Regular cardiac myocyte (primary cell): ENCODE measurements at places on chromosomes 2 and 18. TPM values are rescaled to one million over a fixed set of nuclear protein-coding genes. Genes with fewer than 3 reads are reported as not detected.

SNTG2 gene
- total RNA-seq, result 0.28 and 1.3 TPM in 2 replicates

MCM6 gene
- total RNA-seq, result 8.2 and 39.9 TPM in 2 replicates

ALPG gene
- not detected in 2 replicates for total RNA-seq

ANKRD30BL gene
- not detected in 2 replicates for total RNA-seq

PDE11A gene
- total RNA-seq, result under 0.01 and 0.28 TPM in 2 replicates

NYAP2 gene
- total RNA-seq, result not detected in 2 replicates

AMER3 gene
- total RNA-seq, result not detected in 2 replicates

DAW1 gene
- total RNA-seq, result 24.2 and 31.6 TPM in 2 replicates

SMYD5 gene
- total RNA-seq, result 13.5 and 23.4 TPM in 2 replicates

ASB18 gene
- not detected in 2 replicates for total RNA-seq

DCC gene
- total RNA-seq, result under 0.01 and 0.19 TPM in 2 replicates

APLF gene
- 3.5 and 13.2 TPM in 2 replicates for total RNA-seq

TMEM18 gene
- 16.3 and 21.1 TPM in 2 replicates for total RNA-seq

REG3A gene
- total RNA-seq, result not detected in 2 replicates

GPAT2 gene
- 7.6 and 37.0 TPM in 2 replicates for total RNA-seq

FBXO36 gene
- 1.5 and 2.3 TPM in 2 replicates for total RNA-seq

HOXD9 gene
- under 0.01 TPM in 1 of 2 replicates, not detected in the other for total RNA-seq

SERPINB7 gene
- 0.28 and 0.38 TPM in 2 replicates for total RNA-seq

KLHL30 gene
- 1.7 and 9.9 TPM in 2 replicates for total RNA-seq

C2orf81 gene
- 0.58 and 1.1 TPM in 2 replicates for total RNA-seq

ELOA2 gene
- total RNA-seq, result not detected in 2 replicates

ASXL2 gene
- total RNA-seq, result 3.6 and 4.8 TPM in 2 replicates

SERPINB3 gene
- total RNA-seq, result not detected in 2 replicates

LIMS4 gene
- total RNA-seq, result 8.1 and 14.1 TPM in 2 replicates

FAM117B gene
- 0.77 and 2.5 TPM in 2 replicates for total RNA-seq

TUBA4B gene
- not detected in 2 replicates for total RNA-seq

REG1B gene
- total RNA-seq, result not detected in 2 replicates

EFR3B gene
- total RNA-seq, result 0.56 and 1.7 TPM in 2 replicates

CGREF1 gene
- 5.0 and 14.9 TPM in 2 replicates for total RNA-seq

EML6 gene
- 0.58 and 1.1 TPM in 2 replicates for total RNA-seq

SPATA3 gene
- total RNA-seq, result not detected in 2 replicates

AQP4 gene
- under 0.01 TPM in 1 of 2 replicates, not detected in the other for total RNA-seq

ACMSD gene
- total RNA-seq, result 0.28 TPM in 1 of 2 replicates, not detected in the other

TBR1 gene
- total RNA-seq, result under 0.01 TPM in 1 of 2 replicates, not detected in the other

TLX2 gene
- total RNA-seq, result under 0.01 TPM in 1 of 2 replicates, not detected in the other

LRATD1 gene
- total RNA-seq, result under 0.01 TPM in 2 replicates

GLB1L gene
- total RNA-seq, result 5.8 and 12.7 TPM in 2 replicates

POTEI gene
- total RNA-seq, result under 0.01 TPM in 1 of 2 replicates, not detected in the other

SMIM21 gene
- not detected in 2 replicates for total RNA-seq

DPYSL5 gene
- under 0.01 TPM in 1 of 2 replicates, not detected in the other for total RNA-seq

MEIS1 gene
- total RNA-seq, result 28.8 and 32.4 TPM in 2 replicates

ONECUT2 gene
- under 0.01 TPM in 1 of 2 replicates, not detected in the other for total RNA-seq

BARD1 gene
- 15.2 and 26.1 TPM in 2 replicates for total RNA-seq

CCDC141 gene
- 0.19 and 0.56 TPM in 2 replicates for total RNA-seq

KCNIP3 gene
- 0.77 and 1.4 TPM in 2 replicates for total RNA-seq

ITPRIPL1 gene
- 1.1 and 1.3 TPM in 2 replicates for total RNA-seq

STK36 gene
- 11.9 and 41.7 TPM in 2 replicates for total RNA-seq
